ENCODE measurements at places on chromosomes 2 and 18.

DNA sequence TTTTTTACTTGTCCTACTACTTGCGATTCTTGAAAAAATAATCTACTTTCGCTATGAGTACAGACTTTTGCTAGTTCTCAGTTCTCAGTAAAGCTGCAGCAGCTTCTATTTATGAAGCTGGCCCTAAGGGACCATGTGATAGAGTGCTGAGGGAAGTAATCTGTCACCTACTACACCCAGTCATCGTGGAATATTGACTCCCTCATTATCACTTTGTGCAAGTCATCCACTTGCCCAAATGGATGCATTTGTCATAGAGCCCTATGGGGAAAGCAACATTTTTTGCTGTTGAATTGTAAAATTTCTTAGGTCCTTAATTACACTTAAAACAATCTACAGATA is 1919.8 kb downstream of the SUCLG1 start:
- DNase-seq: no peak

DNA sequence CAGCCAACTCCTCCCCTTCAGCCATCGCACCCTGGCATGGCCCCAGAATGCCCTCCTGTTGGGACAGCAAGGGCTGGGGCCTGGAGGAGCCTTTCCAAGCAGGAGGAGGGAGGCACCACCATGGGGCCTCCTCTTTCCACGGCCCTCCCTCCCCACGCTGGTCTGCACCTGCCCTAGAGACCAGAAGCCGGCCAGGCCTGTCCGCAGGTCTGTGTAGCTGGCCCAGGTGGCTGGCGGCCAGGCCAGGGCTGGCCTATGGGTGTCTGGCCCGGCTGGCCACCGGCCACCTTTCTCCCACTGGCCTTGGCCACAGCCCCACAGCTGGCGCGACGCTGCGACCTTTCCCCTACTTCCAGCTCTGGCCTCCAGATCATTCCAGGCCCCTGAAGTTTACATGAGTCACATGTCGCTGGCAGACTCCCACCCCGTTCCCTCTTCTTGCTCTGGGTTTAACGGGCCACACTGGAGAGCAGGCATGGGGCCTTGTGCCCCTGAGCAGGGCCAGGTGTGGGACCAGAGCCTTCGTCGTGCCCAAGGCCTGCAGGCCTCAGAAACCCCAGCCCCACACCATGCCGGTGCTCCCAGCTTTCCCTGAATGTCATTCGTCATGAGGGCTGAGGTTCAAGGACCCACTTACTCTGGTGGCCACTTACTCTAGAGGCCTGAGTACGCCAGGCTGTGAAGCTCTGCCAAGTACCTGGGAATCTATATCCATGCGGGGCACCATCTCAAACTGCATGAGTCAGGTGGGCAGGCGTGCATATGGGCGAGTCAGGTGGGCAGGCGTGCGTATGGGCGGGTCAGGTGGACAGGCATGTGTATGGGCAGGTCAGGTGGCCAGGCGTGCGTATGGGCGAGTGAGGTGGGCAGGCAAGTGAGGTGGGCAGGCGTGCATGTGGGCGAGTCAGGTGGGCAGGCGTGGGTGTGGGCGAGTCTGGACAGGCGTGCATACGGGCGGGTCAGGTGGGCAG is 33.3 kb upstream of the KLF11 start:
- DNase-seq: no peak

- DNase-seq: no peak
Observed at GRCh38 chr2:70684846-70685622, 83.0 kb downstream of the ADD2 start.

- DNase-seq: no peak
Observed at GRCh38 chr2:46981662-46982350, 66.2 kb upstream of the MCFD2 start.

- DNase-seq: no peak
Observed at GRCh38 chr2:218228366-218229090, 11.5 kb downstream of the ARPC2 start.

GRCh38 chr2:77087987-77088414 is 434.2 kb downstream of the LRRTM4 start:
- no peak for DNase-seq

- no peak for DNase-seq
Observed at GRCh38 chr18:63495675-63496074, 18.9 kb downstream of the SERPINB5 start.

- DNase-seq: no peak
Observed at GRCh38 chr2:58514252-58514651, 273.1 kb upstream of the FANCL start.

GRCh38 chr2:74498500-74499266 is 720 bp downstream of the LBX2 start:
- DNase-seq: no peak

GRCh38 chr2:13504808-13505207 is 788.1 kb downstream of the TRIB2 start:
- DNase-seq: no peak

GRCh38 chr2:158381205-158381604 is 75.3 kb downstream of the CCDC148 start:
- no peak for DNase-seq

- DNase-seq: no peak
Observed at GRCh38 chr2:179049203-179049545, 763 bp downstream of the CCDC141 start.

DNA sequence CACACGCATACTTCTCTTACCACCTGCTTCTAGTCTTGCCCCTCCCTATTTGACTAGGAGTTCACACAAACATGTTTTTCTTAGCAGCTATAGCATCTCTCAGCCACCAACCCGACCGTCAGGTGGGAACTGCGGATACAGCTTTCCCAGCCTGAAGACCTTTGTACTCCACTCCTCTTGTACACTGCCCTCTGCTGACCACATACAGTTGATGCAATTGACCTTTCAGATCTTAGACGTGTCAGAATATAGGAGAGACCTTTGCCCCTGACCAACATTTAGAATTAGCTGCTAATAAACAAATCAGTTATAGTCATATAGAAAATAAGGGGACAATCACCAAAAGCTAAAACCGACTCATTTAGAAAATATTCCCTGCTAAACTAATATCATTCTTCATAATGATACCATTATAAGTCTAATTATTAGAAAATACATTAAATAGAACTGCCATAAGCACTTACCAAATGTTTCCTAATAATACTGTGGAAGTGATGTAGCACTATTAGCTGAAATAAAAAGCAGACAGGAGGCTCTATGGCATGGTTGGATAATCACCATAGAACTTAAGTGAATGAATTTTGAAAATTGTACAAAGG is 208.4 kb downstream of the RAD51AP2 start:
- DNase-seq: no peak

- no peak for DNase-seq
Observed at GRCh38 chr2:163756588-163756987, 20.8 kb upstream of the FIGN start.

DNA sequence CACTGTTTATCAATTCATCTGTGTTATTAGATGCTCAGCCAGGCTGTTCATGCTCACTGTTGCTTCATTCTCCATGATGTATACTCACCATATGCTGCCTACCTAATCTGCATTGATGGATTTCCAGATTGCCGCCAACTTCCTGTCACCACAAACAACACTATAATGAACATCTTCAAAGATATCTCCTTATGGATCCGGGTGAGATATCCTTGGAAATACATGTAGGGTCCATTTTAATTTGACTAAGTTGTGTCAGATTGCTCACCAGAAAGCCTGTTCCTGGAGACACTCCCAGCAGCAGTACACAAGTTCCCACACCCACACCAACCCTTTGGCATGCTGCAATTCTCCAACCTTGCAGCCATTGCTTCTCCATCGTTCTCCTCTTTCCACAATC is 547.5 kb upstream of the TNP1 start:
- DNase-seq: no peak

DNA sequence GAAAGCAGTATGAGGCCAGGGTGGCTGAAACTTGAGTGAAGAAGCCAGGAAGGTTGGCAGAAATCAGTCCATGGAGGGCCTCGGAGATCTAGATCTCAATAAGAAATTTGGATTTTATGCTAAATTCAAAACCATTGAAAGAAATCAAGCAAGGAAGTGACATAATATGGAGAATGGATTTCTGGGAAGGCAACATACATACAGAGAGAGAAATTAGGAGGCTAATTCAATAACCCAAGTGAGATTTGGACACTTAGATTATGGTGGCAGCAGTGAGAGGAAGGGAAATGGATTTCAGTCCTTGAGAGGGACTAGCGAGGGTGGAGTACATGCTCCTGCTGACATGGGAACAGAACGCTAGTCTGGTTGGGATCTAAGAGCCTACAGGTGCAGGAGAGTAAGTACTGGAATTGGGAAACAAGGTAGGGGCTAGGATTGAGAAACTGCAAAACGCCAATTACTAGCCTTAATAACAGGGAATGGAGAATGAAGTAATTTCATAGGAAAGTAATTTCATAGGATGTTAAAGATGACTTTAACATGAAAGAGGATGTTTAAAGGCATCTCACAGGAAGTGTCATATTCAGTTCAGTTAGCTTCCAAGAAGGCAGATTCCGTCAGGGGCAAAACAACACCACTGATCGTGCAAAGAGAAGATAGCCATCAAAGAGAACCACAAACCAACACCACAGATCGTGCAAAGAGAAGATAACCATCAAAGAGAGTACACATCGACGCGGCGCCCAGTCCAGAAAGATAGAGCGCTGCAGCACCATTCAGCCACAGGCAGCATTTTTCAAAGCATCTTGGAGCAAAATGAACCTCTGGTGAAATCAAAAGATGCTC is 27.2 kb downstream of the CDKL4 start:
- peak; percentile 60 for DNase-seq

DNA sequence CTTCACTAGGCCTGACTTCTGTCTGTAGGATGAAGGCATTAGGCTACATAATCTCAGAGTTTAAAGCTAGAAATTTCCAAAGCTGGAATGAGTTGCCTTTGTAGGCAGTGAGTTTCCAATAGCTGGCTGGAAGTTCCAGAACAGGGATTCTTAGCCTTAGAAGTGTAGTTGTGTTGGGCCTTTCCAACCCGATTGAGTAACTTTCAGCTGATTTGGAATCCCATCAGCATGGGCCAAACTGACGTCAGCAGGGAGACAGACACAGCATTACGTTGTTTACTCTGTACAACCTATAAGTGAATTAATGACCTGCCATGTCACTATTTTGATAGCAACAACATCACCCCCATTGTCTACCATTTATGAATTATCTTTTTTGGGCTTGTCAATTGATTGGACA is 56.9 kb downstream of the SETBP1 start:
- no peak for DNase-seq

- DNase-seq: no peak
Observed at GRCh38 chr2:231008131-231008530, 12.2 kb downstream of the SPATA3 start.

DNA sequence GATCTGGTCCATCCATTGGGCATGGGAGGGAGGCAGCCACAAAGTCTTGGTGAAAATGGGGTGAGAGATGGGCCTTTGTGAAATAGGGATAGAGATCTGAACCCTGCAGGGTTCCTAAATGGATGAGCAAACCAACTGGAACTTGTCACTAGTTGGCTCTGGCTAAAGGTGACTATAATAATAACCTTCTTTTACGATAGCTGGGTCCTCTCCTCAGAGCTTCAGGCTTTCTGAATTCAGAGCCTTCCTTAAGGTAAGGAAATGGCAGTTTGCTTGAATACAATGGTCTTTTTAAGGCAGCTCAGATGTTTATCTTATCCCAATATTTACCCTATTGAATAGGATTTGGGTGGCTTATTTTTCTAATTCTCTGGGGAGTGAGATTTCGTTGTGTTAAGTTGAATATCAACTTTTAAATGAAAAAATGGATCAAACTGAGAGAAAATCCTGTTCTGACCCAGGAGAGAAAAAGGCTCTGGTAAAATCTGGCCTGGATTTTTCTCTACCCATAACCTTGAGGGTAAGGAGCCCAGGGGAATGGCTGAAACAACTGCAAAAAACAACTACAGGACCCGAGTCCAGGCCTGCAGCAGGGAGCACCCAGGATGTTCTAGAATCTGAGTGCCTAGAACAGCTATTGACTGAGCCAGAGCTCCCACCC is 61.1 kb upstream of the CXCR4 start:
- DNase-seq: no peak

- no peak for DNase-seq
Observed at GRCh38 chr2:9998916-9999654, 44.3 kb upstream of the KLF11 start.

GRCh38 chr2:9264301-9264700 is 57.7 kb downstream of the ASAP2 start:
- no peak for DNase-seq

DNA sequence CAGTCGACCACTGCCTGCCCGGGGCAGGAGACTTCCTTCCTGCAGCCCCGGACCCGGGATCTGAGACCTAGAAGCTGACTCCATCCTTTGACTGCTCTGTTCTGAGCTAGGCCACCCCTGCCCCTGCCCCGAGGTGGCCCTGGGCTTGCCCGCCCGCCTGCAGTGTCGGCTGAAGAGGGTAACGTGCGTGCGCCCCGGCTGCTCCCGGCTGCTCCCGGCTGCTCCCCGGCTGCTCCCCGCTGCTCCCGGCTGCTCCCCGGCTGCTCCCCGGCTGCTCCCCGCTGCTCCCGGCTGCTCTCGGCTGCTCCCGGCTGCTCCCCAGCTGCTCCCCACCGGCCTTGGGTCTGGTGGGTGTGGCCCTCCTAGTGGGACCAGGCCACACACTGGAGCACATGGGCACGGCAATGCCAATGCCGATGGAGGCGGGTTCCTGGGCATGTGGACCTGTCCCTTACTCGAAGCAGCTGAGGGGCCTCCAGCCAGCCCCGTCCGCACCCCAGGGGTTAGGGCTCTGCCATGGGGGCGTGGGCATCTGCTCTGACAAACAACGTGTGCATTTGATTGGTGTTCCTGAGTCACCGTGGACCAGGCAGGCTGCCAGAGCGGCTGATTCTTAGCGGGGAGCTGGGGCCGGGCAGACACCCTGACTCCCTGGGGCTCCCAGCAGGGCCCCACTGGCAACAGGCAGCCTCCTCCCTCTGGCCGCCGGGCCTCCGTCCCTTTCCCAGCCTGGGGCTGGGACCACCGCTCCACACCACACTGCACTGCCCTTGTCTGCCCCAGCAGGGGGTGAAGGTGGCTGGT is 2.0 kb upstream of the GAL3ST2 start:
- DNase-seq: no peak

GRCh38 chr2:41169744-41170143 is 717.9 kb upstream of the SLC8A1 start:
- no peak for DNase-seq

GRCh38 chr18:3427944-3428343 is 22.0 kb upstream of the TGIF1 start:
- DNase-seq: no peak

- DNase-seq: no peak
Observed at GRCh38 chr2:240203788-240204270, 63.4 kb upstream of the OTOS start.

DNA sequence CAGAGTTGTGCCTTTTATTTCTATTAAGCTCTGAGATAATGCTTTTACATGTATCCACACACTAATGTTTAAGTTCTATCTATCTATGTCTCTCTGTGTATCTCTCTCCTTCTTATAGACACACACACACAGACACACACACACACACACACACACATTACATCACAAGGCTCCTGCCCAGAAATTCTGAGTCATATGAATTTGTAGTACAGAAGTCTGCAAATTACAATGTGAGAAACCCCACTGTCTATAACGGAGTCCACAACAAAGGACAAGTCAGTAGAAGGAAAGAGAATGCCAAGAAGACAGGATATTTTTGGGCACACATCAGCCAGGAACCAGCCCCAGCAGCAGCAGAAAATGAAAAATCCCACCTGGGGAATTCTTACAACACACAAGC is 142.4 kb downstream of the EN1 start:
- DNase-seq: no peak

GRCh38 chr2:200650195-200650594 is 64.4 kb downstream of the AOX1 start:
- no peak for DNase-seq

Data from CD4-positive, alpha-beta T cell treated with Interferon gamma for 1 hour (primary cell).